Heart left ventricle (tissue), 16 donors: ENCODE measurements at places on chromosomes 3 and 15.

- peak; percentile 25 for DNase-seq
Observed at GRCh38 chr3:72591522-72592421, 256.5 kb downstream of the SHQ1 start.

DNA sequence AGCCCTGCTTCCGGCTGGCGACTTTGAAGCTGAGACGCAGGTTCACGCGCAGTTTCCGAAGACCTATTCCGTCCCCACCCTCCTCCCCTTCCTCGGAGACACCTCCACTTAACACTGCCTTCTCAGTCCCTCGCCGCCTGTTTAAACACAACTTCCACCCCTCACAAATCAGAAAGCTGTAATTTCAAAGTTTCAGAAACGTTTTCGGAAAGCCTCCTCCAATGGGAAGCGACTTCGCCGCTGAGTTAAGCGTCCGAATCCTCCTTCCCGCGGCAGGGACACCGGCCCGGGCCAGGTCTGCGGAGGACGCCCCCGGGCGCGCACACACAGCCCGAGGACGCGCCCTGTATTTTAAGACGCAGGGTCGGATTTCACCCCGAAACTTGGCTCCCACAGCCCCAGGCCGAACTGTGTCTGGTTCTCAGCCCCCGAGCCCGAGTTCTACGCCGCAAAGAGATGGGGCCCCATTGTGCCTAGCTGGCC lies 559 bp upstream of the LRRN1 start:
- no peak for DNase-seq

DNA sequence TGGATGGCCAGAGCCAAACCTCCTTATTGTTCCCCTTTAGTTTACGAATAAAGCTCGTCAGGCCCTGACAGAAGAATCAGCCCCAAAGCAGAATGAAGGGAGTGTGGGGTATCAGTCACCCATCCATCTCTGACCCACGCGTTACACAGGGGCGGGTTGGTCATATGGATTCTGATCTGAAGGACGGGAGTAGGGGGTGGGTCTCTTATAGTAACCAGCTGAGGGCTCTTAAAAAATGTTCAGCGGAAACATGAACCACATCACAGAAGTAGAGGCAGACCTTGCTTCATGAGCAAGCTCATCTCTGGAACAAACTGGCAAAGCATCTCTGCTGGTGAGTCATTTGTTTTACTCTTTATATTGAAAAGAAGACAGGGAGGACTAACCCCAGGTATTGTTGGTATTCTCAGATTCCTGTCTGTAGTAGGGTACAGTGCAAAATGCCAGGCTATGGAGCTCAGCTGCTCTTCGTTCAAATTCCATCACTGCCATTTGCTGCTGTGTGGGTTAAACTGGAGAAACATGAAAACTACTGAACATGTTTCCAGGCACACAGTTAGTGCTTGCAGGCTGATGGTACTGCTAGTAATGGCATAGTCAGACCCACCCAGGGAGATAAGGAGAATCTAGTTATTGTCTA lies at the start of gene CXCR6:
TSS of gene CXCR6 (plus strand) at position 258 of the 640 bp plus-strand sequence. CDS start 3,018 bp downstream, outside the sequence.
- DNase-seq, result no peak

- no peak for DNase-seq
Observed at GRCh38 chr3:72335458-72336095, 512.7 kb downstream of the SHQ1 start.

- DNase-seq, result no peak
Observed at GRCh38 chr15:75028991-75029377, 5.6 kb downstream of the PPCDC start.

GRCh38 chr3:1190569-1190968 lies 97.7 kb downstream of the CNTN6 start:
- no peak for DNase-seq

- no peak for DNase-seq
Observed at GRCh38 chr15:25801586-25802284, 61.4 kb downstream of the ATP10A start.

- DNase-seq, result no peak
Observed at GRCh38 chr3:75983609-75984290, 198.4 kb upstream of the ZNF717 start.
